ENCODE measurements at places on chromosomes 1 and 21.

DNA sequence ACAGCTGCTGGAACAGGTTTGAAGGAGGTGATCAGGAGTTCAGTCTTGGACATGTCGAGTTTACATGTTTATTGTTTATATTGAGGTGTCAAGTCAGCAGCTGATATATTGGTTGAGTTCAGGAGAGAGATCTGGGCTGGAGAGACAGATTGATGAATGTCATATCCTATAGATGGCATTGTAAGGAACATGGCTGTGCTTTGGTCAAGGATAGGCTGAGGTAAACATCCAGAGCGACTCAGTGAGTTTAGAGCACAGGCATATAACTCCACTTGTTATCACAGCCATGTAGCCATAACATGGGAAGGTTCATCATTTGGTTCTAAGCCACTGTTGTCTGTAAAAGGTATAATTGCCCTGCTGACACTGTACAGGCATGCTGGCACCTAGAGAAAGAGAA is 5.5 kb upstream of the MYOCOS start:
- DNase-seq, result no peak

DNA sequence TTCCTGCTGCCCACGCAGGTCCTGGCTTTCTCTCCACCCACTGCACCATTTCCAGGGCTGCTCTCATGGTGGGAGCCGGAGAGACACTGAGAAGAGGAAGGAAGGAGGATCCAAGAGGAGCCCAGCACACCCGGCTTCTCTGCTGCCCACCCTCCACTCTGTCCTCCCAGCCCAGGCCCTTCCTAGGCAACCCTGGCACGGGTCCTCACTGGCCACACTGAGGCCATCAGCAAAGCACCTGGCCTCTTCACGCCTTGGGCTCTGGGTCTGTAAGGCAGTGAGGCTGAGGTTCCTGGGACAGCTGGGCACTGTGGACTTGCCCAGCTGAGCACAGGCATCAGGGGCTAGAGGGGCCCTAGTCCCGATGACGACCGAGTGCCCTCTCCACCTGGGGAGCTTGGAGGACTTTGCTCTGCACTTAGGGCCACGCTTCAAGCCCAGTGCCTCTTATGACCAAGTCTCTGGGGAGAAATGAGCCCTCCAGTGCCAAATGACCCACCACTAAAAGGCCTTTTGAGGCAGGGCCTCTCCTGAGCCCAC is 43.1 kb downstream of the PDE9A start:
- no peak for DNase-seq

- DNase-seq, result no peak
Measured at GRCh38 chr1:80846966-80847365, 953.8 kb upstream of the ADGRL2 start.

- DNase-seq, result no peak
Measured at GRCh38 chr1:40382108-40382460, 8.6 kb downstream of the SMAP2 start.

- peak; percentile 12 for DNase-seq
Measured at GRCh38 chr1:212920896-212921295, 29.4 kb upstream of the VASH2 start.

DNA sequence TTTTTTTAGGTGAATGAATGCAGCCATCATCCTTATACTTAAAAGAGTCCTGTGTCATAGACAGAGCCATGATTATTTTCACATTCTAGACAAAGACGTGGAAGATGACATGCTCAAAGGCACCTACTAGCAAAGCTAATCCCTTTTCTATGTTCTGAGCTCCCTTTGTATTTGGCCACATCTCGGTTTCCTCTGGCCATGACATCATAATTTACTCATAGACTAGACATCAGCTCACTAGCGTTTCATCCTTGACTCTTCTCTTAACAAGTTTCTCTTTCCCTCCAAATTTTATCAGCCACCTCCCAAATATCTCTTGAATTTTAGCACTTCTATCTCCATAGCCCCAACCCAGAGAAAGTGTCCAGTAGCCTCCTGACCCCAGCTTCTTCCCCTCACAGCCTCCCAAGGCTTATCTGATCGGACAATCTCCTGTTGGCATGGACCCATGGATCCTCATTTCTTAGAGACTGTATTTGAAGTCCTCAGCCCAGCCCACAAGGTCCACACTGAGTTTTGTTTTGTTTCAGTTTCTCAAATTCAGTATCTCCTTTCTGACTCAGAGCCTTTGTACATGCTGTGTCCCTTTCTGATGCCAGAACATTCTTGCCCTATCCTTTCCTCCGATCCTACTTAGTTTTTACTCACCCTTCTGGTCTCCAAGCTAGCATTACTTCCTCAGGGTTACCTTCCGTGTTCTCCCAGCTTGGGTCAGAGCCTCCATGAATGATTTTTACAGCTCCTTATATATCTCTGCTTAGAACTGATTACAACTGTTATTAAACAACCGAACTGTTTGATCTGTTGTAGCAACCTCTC is 33.0 kb upstream of the EPS8L3 start:
- no peak for DNase-seq

GRCh38 chr1:183966487-183966886 is 71.0 kb downstream of the COLGALT2 start:
- no peak for DNase-seq

GRCh38 chr1:241688940-241689368 is 36.9 kb downstream of the WDR64 start:
- no peak for DNase-seq

Data from KBM-7 (cell line).